ENCODE measurements at places on chromosomes 6 and 20.
A peak's percentile ranks its signal among the peaks of the same experiment; 100 is the strongest.

- DNase-seq = no peak
Measured at GRCh38 chr20:62590309-62591121, 51.8 kb upstream of the SLCO4A1 start.

DNA sequence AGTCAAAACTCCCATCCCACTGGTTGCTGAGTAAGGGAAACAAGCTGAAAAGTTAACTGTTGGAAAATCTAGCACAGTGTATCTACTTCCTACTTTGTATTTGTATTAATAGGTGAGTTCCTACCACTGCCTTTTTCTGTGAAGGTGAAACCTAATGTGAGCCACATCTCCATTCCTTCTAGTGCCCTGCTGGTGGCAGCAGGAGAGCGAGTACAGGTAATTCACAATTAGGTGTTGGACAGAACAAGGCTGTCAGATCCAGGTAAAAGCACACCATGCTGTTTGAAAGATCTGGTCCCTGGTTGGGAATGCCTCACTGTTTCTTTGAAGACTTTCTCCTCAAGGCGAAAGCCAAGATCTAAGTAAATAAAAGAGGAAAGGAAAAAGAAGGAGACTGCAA lies 528.4 kb downstream of the PKHD1 start:
- DNase-seq = no peak

- DNase-seq = no peak
Measured at GRCh38 chr6:16273256-16273655, 34.9 kb downstream of the GMPR start.

DNA sequence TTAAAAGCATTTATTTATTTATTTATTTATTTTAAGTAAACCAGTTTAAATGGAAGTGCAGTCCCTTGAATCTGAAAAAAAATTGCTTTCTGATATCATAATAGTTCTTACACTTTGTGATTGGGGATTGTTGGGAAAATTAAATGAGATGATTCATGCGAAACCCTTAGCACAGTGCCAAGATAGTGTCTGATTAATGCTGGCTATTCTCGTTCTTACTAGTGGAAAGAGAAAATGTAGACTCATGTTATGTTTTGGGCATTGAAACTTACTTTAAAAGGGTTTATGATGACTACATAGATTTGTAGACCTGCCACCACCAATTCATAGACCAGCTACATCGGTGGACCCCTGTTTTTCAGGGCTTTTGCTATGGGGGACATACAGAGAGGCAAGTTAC lies 229.2 kb upstream of the ZFP64 start:
- no peak for DNase-seq

GRCh38 chr20:32535953-32536823 lies 48.9 kb downstream of the NOL4L start:
- peak; percentile 76 for DNase-seq

DNA sequence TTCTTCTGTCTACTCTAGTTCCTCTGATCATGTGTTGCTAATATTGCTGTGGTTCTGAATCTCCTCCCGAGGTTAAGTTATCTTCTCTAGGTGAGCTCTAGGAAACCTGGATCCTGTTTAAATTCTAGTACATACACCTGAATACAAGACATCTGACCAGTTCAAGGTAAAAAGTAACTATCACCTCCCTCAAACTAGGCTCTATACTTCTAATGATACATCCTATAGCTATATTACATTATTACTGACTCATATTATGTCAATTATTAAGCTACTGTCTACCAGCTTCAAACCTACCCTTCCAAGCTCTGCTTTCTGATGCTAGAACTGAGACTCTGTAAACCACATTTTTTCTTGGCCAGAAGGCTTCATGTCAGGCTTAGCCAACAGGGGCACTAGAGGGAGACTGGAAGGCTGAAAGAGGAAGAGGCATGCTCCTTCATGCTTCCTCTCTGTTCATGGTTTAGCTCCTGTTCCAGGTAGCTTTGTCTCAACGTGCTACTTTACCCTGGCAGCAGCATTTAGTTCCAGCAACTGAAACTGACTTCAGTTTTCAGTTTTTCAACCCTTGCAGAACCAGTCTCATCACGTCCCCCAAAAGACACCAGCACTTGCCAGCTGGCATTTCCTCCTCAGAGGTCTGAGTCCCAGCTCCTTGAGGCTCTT lies 148.4 kb upstream of the TOP1 start:
- DNase-seq = no peak

- no peak for DNase-seq
Measured at GRCh38 chr6:45009576-45009975, 318.6 kb upstream of the RUNX2 start.

- DNase-seq = no peak
Measured at GRCh38 chr20:50270569-50270968, 79.9 kb downstream of the CEBPB start.

GRCh38 chr6:25035174-25035511 lies 99.4 kb upstream of the RIPOR2 start:
- DNase-seq = no peak

DNA sequence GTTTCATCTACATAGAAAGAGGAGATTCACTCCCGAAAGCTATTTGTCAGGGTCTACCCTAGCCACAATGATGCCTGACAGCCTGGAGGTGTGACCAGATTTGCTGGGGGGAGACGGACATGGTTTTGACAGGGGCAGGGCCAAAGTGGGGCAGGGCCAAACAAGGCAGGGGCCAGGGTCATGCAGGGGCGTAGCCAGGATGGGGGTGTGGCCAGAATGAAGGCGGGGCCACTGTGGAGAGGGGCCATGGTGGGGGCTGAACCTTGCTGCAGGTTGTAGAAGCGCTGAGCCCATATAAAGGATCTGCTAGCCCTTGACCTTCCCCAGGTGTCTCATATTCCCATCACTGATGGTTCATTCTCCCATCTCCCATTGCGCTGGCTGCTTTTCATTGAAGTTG lies 184.1 kb upstream of the SULF2 start:
- no peak for DNase-seq

DNA sequence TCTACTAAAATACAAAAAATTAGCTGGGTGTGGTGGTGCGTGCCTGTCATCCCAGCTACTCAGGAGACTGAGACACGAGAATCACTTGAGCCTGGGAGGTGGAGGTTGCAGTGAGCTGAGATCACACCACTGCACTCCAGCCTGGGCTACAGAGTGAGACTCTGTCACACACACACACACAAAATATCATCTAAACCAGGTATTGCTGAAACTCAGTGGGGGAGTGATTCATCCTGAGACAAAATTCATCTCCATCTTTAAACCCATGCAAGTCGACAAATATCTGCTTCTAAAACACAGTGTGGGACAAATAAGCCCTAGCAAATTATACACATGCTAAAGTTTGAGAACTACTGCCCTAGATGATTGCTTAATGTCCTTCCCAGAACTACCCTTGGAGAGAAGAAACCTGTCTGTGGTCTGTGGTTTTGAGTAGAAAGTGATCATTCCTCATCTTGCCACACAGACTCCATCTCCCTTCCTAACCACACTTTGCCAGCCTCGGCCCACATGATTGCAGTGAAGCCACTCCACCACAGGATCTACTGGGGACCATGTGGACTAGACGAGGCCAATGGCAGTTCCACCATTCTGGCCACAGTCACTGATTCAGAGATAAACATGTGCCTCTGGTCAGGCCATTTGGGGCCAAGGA lies 130.3 kb downstream of the OPRM1 start:
- DNase-seq = no peak

DNA sequence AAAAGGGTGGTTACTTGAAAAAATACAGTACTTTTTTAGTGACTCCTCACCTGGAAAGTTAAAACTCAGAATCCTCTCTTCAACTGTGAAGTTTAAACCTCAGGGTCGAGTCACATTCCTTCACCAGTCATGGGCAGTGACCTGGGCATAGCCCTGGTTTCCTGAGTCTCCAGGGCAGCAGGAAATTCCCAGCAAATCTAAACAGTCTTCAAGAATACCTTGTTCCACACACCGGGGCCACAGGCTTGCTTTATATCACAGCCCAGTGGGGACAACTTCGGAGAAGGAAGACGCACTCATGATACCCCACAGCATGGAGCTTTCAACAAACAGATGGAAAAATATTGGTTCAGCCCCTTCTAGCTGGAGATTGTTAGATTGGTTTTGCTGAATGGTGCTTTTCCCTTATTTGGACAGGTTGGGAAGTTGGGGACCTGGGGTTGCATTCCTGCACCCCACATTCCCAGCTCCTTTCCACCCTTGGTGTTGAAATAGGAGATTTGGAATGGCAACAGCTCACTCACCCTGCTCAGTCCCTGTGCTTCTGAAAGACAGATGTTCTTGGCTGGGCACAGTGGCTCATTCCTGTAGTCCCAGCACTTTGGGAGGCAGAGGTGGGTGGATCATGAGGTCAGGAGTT lies 113.0 kb upstream of the TMEM170B start:
- no peak for DNase-seq

DNA sequence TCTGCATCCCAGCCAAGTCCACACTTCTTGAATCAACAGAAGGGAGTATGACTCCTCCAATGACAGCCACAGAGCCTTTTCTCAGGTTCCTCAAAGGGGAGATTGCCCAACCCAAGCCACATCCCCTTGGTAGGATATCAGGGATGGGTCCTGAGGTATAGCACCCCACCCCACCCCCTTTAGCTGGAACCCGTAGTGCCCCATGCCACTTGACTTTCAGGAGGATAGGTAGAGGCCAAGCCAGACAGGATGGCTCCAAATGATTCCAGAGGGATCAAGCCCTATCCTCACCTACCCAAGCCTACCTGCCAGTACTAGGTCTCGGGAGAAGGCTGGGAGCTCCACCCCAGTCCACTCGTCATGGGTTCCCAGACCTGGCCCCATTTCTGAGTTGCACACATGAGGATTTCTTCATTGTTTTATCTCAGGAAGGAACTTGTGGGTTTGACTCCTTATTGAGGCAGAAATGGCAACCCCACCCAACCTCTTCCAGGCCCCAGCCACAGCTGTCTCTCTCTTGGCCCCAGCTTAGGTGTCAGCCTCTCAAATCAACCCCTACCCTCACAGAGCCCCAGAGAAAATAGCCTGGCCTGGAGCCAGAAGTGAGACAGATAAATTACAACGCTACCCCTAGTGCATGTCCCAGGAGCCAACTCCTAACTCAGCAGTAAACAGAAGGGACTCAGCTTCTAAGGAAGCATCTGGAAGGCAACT lies 3.6 kb downstream of the CCND3 start:
- DNase-seq = no peak

DNA sequence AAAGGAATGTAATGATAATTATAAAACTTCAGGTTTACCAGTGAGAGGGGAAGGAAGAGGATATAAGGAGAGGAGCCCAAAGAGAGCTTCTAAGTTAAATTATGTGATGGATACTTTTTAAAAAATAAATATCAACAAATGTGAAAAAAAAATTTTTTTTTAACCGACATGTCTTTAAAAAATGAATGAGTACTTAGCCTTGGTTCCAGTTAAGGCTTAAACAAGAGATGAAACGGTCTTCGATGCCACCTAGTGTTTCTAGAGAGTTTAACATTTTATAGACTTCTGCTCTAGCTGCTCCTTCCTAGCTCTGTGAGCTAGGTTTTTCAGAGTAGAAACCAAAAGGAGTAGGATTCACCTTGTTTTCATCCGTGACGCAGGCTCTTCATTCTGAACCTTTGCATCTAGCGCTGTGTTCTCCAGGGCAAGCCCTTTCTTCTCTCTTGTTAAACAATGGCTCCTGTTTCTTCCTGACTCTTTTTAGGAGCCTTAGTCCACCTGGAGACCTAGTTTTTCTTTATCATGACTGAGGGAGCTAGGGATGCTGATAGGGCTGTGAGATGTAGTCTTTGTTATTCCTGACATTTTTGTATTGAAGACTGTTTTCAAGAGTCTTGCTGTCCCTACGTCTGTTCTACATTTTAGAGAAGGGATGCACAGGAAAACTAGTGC lies 42.4 kb upstream of the GNRH2 start:
- peak; percentile 13 for DNase-seq

GRCh38 chr6:115456848-115457247 lies 603.8 kb downstream of the FRK start:
- no peak for DNase-seq

DNA sequence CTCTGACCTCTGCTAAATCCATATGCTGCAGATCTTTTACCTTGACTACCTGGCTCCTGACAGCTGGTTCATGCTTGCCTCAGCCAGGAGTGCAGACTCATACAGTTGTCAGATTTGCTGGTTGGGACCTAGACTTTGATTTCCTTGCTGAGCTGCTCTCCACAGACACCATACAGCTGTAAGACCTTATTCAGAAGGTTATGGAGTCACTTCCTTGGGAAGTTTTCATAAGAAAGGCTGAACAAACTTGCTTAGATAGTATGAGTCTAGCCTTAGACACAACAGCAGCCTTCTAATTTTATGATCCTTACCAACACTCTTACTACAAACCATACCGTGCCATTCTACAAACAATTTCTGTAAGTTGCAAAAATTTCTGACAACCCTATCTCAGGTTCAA lies 102.9 kb downstream of the EDN1 start:
- no peak for DNase-seq

DNA sequence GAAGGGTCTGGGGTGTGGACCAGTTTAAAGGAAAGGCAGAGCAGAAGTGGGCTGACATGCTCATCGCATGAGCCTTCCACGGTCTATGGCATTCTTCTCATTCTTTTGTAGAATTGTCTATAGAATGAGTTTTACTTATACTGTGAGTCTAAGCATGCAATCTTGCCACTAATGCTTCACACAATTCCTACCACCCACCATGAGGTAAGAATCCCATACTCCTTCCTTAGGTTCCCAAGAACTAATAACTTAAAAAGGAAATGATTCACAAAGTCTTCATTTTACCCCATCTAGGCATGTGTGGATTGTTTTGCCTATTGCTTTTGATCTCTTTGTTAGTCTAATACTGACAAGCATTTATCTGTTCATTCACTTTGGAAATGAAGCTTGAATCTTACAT lies 195.2 kb downstream of the LY86 start:
- no peak for DNase-seq

GRCh38 chr6:42147138-42147562 lies 4.7 kb upstream of the C6orf132 start:
- no peak for DNase-seq

DNA sequence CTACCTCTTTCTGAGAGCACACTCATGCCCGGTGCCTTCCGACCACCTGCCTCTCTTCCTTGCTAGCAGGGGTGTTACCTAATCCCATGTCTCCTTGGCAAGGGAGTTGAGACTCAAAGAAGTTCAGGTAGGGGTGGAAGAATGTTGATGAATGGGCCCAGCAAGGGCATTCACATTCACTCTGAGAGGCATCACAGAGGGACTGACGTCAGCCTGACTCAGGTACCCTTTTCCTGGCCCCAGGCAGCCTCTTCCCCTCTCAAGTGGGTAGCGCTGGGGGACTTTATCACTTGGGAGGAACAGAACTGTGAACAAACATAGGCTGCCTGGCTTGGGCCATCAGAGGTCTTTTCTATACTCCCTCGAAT lies 35.3 kb downstream of the HM13 start:
- DNase-seq = no peak

DNA sequence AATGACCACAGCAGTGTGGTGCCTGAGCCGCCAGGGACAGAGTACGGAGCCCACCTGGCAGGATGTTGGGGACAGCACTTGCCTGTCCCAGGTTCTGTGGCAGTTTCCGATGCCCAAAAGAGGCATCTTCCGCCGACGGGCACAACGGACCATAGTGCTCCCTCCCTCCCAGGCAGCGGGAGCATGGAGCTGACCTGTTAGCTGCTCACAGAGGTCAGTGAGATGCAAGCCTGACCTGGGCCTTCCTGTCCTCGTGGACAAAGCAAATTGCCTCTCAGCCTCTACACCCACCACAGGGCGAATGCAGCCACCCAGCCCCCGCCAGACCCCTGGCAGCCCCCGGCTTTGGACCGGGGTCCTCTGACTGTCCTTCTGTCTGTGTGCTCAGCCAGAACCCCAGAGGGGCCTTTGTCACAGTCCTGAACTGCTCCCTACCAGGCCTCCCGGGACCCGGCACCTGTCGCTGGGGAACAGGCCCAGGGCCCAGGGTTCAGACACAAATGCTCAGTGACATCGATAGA lies 16.2 kb upstream of the FRMD1 start:
- DNase-seq = no peak

GRCh38 chr20:2984028-2984501 lies 59.4 kb upstream of the GNRH2 start:
- no peak for DNase-seq

Measured in NCI-H187 treated with DMSO at 0.1 percent for 48 hours (cell line).